HCT116 (cell line): ENCODE measurements at places on chromosomes 11 and 22.

GRCh38 chr11:59778122-59778521 lies 22.9 kb downstream of the STX3 start:
- DNase-seq: no peak

GRCh38 chr11:78420796-78421209 lies 3.2 kb upstream of the GAB2 start:
- no peak for DNase-seq

GRCh38 chr22:46640293-46641055 lies 20.3 kb downstream of the GRAMD4 start:
- no peak for DNase-seq

GRCh38 chr22:31951194-31952093 lies 7.1 kb downstream of the YWHAH start:
- no peak for DNase-seq

- no peak for DNase-seq
These were observed 8.0 kb upstream of the NUP160 start for GRCh38 chr11:47856186-47856585.

DNA sequence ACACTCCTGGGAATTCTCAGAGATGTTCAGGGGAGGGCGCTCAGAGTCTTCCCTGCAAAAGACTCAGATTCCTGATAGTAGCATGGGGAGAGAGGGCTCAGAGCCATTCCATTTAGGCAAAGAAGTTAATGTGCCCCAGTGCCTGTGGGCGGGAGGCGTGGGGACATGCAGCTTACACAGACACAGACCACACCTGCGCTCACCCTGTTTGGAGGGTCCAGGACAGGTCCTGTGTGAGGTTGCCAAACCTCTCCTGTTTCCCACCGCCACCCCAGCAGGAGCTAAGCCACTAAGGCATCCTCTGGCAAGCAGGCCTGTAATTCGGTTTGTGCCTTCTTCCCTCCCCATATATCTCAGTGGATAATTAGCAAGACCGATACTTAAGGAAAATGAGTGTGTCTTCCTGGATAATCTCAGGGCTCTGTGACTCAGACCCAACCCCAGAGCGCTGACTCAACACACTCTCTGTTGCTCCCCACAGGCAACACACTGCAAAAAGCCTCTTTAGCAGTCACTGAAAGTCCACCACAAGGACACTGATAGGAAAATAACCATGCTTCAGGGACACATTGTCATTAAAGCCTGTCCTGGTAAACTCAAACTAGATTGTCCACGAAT lies 118.9 kb upstream of the LMO1 start:
- no peak for DNase-seq

DNA sequence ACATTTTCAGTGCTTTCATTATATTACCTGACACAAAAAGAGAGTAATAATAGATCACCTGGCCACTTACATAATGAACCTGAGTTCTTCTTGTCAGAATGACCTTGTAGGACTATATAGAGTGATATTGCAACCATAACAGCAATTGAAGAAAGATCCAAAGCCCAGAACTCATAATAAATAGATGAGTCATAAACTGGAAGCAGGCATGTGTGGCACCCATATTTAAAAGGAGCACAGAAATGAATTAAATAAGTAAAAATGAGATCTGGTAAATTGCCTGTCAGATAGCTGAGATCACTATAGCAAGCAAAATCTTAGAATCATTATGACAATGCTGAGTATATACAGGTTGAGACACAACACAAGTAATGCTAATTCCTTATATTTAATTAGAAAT lies 331.8 kb downstream of the AASDHPPT start:
- no peak for DNase-seq

- no peak for DNase-seq
These were observed 1.8 kb upstream of the SMIM35 start for GRCh38 chr11:118088531-118088930.

- no peak for DNase-seq
These were observed 21.8 kb upstream of the OR8G1 start for GRCh38 chr11:124219126-124219525.

DNA sequence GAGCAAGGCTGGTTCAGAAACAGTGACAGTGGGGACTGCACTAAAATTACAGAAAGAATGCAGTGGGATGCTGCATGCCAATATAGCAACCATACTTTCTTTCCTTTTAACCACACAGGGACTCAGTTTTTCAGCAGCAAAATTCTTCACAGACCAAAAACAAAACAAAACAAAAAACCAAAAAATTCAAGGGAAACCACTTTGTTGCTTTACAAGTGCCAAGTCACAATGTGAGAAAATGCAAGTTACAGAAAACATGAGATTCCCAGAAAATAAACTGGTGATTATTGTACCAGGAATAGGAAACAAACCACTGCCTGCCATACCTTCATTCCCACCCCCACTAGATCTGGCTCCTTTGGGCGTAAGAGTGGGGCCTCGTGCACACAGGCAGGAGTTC lies 52.6 kb downstream of the TENM4 start:
- no peak for DNase-seq

GRCh38 chr22:19815093-19815822 lies 39.4 kb downstream of the GNB1L start:
- no peak for DNase-seq

- DNase-seq: no peak
These were observed 107.7 kb downstream of the CADM1 start for GRCh38 chr11:115396533-115396932.

DNA sequence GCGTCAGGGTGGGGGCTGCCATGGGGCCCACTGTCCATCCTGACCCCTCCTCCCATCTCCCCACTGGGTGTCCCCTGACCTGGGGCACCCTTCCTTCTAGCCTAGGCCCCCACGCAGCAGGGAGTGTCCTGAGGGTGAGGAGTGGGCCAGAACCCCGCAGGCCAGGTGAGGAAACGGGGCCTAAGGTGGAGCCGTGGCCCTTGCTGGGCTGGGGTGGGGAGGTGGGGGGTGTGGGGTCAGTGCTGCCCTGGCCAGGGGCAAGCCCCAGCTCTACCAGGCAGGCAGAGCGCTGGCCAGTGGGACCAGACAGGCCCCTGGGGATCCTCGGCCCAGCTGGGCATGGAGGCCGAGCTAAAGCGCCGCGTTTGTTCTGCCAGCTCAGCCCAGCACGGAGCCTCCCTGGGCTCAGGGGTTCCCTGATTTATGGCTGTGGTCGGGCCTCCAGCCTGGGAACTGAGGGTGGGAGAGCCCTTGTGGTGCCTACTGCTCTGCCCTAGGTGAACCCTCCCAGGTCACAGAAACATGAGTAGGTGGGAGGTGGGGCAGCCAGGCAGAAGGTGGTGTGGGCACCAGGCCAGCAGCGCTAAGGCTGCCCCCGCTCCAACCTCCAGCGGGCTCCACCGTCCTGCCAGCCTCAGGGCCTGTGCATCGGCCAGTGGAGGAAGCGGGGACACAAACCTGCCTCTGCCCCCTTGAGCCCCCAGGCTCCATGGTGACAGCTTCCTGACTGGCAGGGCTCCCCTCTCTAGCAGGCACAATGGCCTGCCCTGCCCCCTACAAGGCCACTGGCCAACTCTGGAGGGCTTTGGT lies 22.4 kb downstream of the TRMU start:
- no peak for DNase-seq

GRCh38 chr11:47571895-47572294 lies 6.5 kb downstream of the PTPMT1 start:
- DNase-seq: no peak

- no peak for DNase-seq
These were observed 54.2 kb downstream of the LGR4 start for GRCh38 chr11:27418356-27418755.

DNA sequence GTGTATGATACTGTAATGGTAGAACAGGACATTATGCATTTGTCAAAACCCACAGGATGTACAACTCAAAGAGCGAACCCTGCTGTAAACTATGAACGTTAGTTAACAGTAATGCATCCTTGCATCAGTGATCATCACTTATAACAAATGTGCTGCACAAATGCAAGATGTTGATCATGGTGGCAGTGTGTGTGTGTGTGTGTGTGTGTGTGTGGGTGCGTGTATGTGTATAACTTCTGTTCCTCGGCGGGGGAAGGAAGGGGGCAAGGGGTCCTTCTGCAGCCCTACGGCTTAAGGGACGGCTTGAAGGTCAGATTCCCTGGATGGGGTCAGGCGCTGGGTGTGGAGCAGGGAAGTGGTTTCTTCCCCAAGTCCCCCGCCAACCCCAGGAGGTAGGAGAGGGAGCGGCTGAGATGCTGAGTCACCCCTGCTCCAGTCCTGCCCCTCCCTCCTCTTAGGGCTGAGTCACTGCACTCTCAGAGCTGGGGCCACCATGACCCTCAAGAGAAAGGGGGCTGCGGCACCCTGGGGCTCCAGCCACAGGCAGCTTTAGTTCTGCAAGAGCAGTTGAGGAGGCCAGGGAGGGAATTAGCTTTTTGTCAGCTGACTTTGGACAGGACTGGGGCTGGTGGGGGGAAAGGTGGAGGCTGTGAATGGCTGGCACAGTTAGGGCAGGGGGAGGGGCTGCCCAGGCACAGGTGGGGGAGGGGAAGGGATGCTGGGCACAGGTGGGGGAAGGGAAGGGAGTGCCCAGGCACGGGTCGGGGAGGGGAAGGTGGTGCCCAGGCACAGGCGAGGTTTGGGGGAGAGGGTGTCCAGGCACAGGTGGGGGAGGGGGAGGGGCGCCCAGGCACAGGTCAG lies 8.8 kb upstream of the CTSD start:
- peak; percentile 62 for DNase-seq

DNA sequence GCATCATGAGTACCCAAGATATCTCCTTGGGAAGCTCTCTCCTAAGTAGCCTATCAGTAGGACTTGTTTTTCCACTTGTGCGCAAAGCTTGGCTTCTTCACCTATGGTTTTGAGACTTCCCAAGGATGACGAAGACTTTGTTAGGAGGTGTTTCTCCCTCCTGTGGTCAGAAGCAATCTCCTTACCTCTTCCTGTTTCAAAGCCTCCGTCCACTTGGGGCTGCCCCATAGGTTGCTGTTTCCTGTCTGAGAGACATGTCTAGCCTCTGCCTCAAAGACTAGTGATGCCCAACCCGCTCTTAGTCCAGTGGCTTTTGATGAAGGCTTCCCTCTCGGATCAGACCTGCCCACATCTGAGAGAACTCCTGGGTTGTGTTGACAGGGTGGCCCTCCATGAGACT lies 92.9 kb downstream of the TRAF6 start:
- no peak for DNase-seq

DNA sequence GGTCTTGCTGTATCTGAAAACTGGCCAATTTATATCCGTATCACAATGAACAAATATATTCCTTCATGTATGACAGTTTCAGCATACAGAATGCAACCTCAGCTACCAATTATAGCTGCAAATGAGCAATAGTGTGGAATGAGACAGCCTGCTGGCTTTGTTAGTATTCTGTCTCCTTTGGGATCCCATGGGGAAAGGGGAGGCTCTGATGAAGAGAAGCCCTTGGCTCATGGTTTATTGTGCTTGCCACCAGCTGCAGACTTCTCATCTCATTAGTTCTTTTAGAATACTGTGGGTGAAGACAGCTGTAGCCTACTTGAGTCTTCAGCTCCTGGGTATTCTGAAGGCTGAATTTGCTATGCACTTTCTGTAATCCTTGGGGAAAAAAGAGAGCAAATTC lies 42.4 kb downstream of the PITPNB start:
- DNase-seq: no peak

- DNase-seq: no peak
These were observed 31.4 kb downstream of the LRFN4 start for GRCh38 chr11:66888282-66888681.

- no peak for DNase-seq
These were observed 435.4 kb downstream of the BRD1 start for GRCh38 chr22:49392247-49392646.

DNA sequence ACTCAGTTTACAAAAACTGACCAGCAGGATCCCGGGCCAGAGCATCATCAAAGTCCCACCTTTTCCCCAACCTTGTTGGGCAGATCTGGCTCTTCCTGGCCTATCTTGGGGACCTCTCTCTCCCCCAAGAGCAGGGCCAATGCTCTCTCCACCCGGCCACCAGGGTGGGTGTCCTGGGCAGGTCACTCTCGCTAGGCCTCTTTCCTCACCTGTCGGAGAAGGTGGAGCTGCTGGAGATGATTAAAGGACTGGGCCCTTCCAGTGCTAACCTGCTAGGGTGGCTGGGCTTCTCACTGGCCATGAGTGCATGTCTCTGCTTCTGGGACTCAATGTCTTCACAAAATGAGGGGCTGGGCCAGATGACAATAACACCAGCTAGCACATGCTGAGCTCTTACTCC lies 2.9 kb upstream of the CAPN5 start:
- DNase-seq: no peak

- DNase-seq: no peak
These were observed 14.0 kb upstream of the OAF start for GRCh38 chr11:120196826-120197225.

GRCh38 chr11:123560006-123560405 lies 94.4 kb downstream of the SCN3B start:
- DNase-seq: no peak

- DNase-seq: no peak
These were observed 17.3 kb upstream of the CLNS1A start for GRCh38 chr11:77654770-77655434.

GRCh38 chr22:44680481-44680894 lies 21.5 kb upstream of the PRR5 start:
- DNase-seq: no peak

DNA sequence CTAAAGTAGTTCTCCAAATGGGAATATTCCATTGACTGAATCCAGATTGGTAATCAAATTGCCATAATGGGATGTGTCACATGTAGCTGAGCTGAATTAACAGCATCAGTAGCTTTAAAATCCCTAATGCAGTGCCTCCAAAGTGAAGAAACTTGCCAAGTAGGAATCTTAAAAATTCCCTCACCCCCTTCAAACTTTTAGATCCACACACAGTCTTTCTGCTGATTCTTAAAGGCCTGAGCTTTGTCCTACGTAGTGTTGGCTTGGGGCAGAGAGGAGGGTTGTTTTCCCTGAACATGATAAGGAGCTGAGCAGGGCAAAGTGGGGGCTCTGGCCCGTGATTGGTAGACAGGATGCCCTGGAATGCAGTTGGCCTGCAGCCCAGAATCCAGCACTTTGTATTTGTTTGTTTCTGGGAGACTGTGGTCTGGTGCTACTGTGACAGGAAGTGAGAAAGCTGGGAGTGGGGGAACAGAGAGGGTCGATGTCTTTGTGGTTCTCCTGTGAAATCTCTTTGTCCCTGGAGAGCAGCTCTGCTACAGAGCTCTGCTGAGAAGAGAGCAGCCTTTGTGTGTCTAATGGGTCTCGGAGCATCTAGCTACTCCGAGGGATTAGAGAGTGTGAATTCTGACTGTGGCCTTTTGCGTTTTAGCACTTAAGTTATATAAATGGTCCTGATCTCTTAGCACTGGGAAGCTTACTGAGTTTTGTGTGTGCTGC lies 16.9 kb downstream of the CTNND1 start:
- DNase-seq: peak; percentile 89

- no peak for DNase-seq
These were observed 134.3 kb downstream of the ELP4 start for GRCh38 chr11:31643857-31644256.

GRCh38 chr11:107439586-107440167 lies 17.9 kb downstream of the CWF19L2 start:
- DNase-seq: no peak

GRCh38 chr22:30556388-30556787 lies 9.8 kb upstream of the SEC14L6 start:
- DNase-seq: no peak

DNA sequence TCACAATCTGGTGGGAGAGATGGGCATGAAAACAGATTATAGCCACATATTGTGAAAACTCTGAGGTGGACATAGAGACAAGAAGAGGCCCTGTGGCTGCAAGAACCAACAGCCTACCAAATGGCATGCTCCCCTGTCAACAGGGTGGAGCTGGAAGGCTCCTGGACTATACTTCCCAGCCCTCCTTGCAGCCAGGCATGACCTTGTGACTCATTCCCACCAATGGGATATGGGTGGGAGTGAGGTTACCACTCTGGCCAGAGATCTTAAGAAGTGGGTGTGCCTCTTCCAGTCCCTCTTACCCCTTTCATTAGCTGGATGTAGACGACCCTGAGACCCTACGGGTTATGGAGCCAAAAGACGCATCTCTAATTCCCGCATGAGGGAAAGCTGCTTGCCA lies 126.4 kb upstream of the ZBED5 start:
- peak; percentile 12 for DNase-seq
